ENCODE measurements at places on chromosomes 7 and 10.

GRCh38 chr7:2228921-2229320, 3.8 kb downstream of the MAD1L1 start:
- DNase-seq, result no peak

GRCh38 chr10:16386855-16387254, 50.0 kb upstream of the PTER start:
- DNase-seq, result no peak

GRCh38 chr7:91957232-91957631, 16.6 kb downstream of the AKAP9 start:
- DNase-seq, result no peak

DNA sequence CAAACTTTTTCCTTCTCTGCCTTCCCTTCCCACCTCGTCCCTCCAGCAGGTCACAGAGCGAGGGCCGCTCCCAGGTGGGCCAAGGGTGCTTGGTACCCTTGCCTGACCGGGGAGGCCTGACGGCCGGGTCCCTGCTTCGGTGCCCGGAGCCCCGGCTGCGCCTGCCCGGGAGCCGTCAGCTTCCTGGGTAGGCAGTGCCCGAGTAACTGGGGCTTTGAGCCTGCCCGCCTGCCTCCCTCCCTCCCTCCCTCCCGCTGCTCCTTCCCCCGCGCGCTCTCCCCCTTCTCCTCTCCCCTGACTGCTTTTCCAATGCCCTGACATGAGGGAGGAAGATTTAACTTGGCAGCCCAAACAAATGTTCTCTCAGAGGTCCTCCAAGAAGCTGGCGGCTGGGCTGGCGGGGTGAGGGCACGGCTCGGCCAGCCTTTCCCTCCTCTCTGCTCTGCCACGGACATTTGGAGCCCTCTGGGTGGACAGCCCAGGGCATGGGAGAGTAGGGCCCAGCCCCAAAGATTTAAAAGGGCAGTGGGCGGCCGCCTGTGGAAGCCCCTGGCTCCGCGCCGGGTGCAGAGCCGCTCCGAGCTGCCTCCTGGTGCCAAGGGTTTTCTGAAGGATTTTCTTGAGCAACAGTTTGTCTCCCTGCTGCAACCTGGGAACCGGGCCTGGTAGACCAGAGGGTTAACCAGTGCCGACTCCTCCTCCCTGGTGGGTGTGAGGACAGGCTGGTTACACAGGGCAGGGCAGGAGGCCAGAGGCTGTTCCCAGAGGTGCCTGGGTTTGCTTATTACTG, 2.0 kb downstream of the ZMIZ1 start:
- no peak for DNase-seq

DNA sequence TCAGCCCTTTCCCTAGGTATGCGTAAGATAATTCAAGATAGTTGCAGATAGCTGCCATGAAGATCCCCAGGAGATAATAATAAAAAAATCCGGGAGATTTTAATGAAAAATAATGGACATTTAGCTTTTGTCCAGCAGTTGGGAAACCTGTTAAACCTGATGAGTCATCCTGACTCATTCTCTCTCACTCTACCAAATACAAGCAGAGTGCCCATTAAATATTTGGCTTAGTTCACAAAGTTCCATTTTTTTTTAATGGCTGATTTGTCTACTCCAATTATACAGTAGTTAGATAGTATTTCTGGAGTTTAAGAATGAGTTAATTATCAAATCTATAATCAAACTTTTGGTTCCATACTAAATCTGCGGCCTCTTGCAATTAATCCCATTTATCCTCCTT, 2.1 kb upstream of the SHTN1 start:
- no peak for DNase-seq

- no peak for DNase-seq
Measured at GRCh38 chr7:30369879-30370278, 85.5 kb downstream of the ZNRF2 start.

DNA sequence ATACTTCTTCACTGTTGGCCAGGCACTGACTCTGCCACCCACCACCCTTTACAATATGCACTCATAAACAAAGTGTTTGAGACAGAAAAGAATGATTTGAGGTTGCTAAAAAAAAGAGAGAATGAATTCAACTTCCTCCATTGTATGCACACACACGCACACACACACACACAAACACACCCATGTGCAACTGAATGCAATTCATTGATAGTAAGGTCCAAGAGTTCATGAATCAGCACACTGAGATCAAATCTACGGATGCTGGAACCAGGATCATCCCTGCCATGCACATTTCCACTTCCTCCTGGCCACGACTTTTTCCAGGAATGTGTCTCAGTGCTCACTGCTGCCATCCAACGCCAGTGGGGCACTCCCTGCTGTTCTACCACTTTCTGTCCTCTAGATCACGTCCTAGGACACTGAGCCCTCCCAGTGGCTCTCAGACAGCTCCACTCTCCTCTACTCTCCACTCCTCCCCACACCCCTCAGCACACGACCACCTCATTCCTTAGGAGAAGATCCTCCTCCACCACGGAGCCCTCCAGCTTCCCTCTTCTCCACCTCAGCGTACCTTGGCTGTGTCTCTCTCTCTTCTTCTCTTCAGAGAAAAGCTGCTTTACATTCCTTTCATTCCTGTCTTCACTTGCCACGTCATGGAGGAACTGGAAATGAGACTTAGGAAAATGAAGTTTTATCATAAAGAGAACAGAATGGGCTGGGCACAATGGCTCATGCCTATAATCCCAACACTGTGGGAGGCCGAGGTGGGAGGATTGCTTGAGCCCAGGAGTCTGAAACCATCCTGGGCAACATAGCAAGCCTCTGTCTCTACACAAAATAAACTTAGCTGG, 12.0 kb upstream of the TMEM213 start:
- DNase-seq, result no peak

GRCh38 chr10:30510184-30510931, 76.4 kb downstream of the MAP3K8 start:
- no peak for DNase-seq

DNA sequence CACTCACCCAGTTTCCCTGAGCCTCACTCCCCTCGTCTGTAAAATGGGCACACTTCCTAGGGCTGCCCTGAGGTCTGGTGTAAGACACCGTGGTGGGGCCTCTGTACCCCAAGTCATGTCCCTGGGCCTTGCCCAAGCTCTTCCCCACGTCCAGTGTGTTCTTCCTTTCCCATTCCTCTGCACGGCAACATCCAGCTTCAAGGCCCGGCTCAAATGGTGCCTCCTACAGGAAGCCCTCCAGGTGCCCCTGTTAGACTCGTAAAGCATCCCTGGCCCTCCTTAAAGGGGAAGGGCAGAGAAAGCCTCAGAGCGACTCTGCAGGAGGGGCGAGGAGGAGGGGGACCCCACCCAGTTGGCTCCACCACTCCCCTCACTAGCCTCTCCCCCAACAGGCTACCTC, 8.6 kb downstream of the SLC29A4 start:
- no peak for DNase-seq

- no peak for DNase-seq
Measured at GRCh38 chr7:80725181-80725611, 86.8 kb downstream of the CD36 start.

GRCh38 chr7:69708857-69709256, 110.6 kb downstream of the AUTS2 start:
- DNase-seq, result no peak

DNA sequence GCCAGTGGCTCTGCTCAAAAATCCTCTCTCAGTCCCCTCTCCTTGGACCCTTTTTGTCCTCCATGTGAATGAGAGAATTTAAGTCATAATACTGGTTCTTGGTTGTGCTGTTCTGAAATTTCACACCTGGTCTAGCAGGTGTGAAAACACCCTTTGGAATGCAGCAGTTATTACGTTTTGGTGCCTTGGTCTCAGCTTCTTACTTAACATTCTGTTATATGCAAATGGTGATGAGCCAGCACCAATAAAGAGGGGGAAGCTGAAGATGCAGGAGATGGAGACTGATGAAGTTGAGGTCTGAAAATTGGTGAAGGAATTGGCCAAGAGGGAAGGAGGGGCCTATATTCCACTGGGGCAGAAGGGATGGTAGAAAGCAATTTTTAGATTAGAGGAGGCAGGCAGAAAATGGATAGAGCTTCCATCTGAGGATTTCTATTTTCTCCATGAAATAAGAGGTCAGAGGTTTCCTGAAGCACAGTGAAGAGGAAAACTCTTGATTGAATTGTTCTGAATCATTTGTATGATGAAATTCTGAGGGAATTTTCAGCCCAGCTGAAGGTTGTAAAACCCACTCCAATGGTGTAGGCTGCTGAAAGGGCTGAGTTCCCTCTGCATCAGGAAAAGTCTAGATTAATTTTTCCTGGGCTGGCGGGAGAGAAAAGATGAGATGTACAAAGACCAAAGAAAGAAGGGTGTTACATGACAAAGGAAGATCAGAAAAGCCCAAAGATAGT, 94.0 kb upstream of the FAM180A start:
- no peak for DNase-seq

GRCh38 chr7:15352421-15353206, 209.2 kb downstream of the AGMO start:
- DNase-seq, result no peak

- no peak for DNase-seq
Measured at GRCh38 chr10:124622158-124622557, 122.0 kb downstream of the FAM53B start.

DNA sequence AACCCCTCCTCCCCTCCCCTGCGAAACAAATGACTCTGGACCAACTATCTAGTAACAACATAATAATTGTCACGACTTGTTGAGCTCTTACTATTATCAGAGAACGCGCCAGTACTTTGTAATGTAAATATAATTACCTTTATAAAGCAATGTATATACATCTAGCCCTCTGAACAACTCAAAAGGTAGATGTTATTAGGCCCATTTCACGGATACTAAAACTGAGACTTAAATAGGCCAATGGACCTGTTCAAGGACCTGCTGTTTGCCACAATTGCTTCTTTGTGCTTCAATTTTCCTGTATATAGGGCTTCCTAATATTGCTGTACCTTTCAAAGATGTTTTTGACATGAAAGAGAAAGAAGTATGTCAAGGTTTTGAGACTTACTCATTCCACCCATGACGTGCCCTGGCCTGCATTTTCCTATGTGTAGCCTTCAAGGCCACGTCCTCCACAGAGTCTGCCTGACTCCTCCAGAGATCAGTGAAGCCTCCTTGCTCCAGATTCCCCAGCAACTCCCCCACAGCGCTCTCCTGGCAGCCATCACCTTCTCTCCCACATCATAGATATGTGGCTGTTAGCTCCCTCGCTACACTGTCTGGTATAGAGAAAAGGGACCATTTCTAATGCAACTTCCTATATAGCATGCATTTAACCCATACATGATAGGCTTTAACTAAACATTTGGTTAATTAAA, 156.6 kb downstream of the SKIDA1 start:
- DNase-seq, result no peak

- DNase-seq, result no peak
Measured at GRCh38 chr10:113692271-113692670, 12.6 kb downstream of the CASP7 start.

DNA sequence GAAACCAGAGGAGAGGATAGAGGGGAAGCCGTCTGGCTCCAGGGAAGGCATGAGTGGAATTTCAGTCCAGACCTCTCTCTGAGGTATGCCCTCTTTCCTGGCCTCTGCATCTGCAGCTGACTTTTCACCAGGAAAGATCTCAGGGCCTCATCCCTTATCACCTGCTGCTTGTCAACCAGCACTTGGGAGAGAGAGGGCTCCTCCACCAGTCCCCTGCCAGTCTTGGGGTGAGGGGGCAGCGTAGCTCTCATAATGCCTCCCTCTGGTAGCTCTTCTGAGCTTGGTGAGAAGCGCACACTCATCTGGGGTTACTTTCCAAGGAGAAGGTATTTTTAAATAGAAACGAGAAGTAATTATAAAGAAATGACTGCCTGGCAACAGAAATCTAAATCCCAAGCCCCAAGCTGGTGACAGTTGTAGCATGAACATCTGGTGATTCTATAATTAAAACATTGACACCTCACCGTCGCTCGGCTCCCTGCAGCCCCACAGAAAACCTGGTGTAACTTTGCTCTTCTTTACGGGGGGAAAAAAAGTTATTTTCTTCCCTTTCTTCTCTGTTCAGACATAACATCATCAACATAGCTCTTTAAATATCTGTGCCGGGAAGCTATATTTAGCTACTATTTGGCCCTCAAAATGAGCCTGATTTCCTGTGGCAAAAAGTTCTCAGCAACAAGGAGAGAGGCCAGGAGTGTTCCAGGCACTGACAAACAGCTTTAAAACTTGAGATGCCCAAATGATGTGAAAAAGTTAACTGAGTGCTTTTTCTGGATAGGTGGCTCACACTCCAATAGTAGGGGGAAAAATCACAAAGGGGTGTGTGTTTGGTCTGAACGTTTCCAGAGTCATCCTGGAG, 26.9 kb downstream of the HIP1 start:
- DNase-seq, result no peak

GRCh38 chr10:22874189-22874854, 53.5 kb upstream of the ARMC3 start:
- no peak for DNase-seq

DNA sequence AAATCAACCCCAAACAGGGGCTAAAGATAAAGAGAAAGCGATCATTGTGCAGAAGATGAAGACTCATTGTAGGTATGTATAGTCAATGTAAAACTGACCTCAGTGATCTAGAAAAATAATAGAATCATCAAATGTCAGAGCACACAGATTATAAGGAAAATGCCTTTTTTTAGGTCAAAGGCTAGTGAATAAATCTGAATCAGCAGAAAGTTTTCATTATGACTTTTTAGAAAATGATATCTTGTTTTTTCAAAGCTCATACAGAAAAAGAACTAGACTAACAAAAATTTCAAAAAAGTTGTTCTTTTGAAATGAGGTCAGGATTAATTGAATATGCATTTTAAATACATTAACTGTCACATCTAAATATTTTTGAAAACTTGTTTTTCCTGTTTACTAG, 60.2 kb upstream of the STEAP4 start:
- DNase-seq, result no peak

DNA sequence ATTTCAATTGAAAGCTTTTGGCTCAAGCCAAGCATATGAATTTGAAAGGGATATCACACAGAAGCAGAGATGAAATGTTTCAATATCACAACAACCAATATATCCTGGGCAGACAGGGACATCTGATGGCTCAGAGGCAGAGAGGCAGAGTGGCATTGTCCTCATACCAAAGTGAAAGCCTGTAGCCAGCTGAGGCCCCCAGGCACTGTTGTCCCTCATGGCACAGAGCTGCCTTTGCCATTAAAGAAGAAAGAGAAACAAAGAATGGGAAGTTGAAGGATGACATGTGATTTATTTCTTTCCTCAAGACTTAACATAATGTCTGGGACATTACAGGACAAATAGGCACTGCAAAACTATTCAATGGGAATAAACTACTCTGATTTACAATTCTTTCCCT, 504.3 kb upstream of the PCDH15 start:
- no peak for DNase-seq

DNA sequence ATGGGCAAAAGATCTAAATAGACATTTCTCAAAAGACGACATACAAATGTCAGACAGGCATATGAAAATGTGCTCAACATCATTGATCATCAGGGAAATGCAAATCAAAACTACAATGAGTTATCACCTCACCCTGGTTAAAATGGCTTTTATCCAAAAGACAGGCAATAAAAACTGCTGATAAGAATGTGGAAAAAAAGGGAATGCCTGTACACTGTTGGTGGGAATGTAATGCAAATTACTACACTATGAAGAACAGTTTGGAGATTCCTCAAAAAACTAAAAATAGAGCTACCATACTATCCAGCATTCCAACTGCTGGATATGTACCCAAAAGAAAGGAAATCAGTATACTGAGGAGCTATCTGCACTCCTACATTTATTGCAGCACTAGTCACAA, 18.0 kb downstream of the GSDME start:
- DNase-seq, result no peak

- DNase-seq, result no peak
Measured at GRCh38 chr10:89233033-89233432, 18.5 kb downstream of the LIPA start.

Data from stimulated activated naive CD4-positive, alpha-beta T cell treated with Interleukin-2 at 50 U/mL for 16 hours (primary cell).